ENCODE measurements at places on chromosomes 7 and 10. TPM values are rescaled to one million over a fixed set of nuclear protein-coding genes. Genes with fewer than 3 reads are reported as not detected.

The GIMAP8 gene
- not detected for total RNA-seq

The ITGB1 gene
- total RNA-seq: 5,235 TPM

The C7orf33 gene
- not detected for total RNA-seq

The ACTR3C gene
- not detected for total RNA-seq

The AKR1B15 gene
- not detected for total RNA-seq

The POU6F2 gene
- not detected for total RNA-seq

The SNX8 gene
- 23.8 TPM for total RNA-seq

The NUTM2E gene
- not detected for total RNA-seq

The ACTL6B gene
- total RNA-seq: not detected

The SYT15B gene
- 1.9 TPM for total RNA-seq

The MRLN gene
- not detected for total RNA-seq

The HOXA2 gene
- not detected for total RNA-seq

The FAM241B gene
- total RNA-seq: not detected
